ENCODE measurements at places on chromosomes 11 and 22.
A peak's percentile ranks its signal among the peaks of the same experiment; 100 is the strongest.

- DNase-seq: no peak
Measured at GRCh38 chr22:21073023-21073422, 27.3 kb downstream of the LRRC74B start.

GRCh38 chr11:78912778-78913177, 338.1 kb upstream of the NARS2 start:
- no peak for DNase-seq

- no peak for DNase-seq
Measured at GRCh38 chr11:69909561-69910518, 90.6 kb upstream of the FGF3 start.

DNA sequence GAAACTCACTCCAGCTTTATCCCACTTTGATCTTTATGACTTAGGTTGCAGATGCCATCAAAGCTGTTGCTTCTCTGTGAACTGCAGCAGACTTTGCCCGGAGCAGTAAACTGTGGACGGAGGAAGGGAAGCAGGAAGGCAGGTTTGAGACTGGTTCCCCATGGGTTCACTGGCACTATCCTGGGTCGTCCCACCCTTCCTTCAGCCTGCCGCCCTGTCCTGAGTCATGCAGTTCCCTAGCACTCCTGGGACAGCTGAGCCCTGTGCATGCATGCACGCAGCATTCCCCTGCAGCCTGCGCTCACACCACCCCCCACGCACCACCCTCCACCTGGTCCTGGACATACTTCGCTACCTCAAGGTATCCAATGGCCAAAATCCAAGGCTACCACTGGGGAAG, 23.5 kb upstream of the P2RY2 start:
- DNase-seq: no peak

DNA sequence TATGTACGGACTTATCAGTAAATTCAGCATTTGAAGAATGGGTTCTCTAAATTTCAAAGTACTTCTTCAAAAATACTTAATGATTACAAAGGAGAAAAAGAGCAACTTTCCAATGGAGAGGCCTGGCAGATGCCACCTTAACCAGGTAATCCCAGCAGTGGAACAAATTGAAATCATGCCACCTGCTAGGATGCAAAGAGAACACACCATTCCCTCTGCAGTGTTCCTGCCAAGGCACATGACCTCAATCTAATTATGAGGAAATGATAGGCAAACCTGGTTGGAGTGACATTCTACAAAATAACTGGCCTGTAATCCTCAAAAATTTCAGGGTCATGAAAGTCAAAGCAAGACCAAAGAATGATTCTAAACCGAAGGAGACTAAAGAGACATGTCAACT, 21.5 kb downstream of the TNRC6B start:
- DNase-seq: no peak

GRCh38 chr11:26201411-26201810, 130.5 kb upstream of the ANO3 start:
- no peak for DNase-seq

DNA sequence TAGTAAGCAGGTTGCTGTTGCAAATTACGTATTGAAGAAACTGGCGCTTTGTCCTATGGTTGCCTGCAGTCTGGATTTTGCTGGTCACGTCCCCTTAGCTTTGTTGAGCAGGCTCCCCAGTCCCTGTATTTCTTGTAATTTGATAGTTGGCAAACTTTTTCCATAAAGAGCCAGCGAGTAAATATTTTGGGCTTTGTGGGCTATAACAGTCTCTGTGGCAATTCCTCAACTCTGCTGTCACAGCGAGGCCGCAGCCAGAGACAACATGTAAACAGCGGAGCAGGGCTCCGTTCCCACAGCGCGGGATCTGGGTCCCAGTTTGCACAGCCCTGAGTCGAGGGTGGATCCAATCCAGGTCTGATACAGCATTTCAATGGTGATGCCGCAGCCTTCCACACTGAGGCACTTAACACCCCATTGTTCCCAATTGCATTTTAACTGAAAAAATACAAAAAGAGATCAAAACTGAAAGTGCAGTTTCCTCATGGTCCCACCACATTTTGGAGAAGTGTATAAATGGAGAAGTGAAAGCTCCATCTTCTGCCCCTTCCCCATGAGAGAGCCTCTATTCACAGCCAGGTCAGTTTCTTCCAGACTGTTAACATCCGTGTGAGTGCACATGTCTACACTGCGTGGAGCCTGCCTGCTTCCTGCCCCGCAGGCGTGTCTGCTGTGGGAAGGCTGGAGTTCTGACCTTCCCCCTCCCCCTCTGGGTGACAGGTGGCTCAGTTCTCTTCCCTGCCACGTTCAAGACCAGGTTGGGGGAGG, 89.1 kb downstream of the RPS6KA4 start:
- DNase-seq: no peak

DNA sequence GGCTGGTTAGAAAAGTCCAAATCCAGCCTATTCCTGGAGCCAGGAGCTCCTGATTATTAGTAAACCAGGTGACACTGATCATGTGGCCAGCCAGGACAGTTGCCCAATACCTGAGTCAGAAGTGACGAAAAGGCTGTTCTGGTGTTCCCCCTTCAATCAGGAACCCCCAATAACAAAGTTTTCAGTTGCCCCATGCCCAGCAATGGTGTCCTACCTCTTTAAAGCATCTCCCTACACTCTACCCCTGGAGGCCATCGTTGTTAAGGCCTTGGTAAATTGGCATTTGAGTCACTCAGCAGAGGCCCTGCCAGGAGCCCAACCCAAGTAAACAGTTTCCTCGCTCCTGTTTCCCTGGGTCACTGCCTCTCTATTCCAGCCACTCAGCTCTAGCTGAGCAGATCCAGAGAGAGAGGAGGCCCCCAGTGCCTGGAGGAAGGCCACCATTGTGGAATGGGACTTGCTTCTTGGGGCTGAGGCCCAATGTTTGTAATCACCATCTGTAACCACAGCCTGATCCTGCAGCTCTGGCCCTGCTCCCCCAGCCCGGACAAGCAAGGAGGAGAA, 25.0 kb downstream of the ARHGAP1 start:
- no peak for DNase-seq

GRCh38 chr11:130674686-130675308, 226.4 kb downstream of the ADAMTS15 start:
- no peak for DNase-seq

DNA sequence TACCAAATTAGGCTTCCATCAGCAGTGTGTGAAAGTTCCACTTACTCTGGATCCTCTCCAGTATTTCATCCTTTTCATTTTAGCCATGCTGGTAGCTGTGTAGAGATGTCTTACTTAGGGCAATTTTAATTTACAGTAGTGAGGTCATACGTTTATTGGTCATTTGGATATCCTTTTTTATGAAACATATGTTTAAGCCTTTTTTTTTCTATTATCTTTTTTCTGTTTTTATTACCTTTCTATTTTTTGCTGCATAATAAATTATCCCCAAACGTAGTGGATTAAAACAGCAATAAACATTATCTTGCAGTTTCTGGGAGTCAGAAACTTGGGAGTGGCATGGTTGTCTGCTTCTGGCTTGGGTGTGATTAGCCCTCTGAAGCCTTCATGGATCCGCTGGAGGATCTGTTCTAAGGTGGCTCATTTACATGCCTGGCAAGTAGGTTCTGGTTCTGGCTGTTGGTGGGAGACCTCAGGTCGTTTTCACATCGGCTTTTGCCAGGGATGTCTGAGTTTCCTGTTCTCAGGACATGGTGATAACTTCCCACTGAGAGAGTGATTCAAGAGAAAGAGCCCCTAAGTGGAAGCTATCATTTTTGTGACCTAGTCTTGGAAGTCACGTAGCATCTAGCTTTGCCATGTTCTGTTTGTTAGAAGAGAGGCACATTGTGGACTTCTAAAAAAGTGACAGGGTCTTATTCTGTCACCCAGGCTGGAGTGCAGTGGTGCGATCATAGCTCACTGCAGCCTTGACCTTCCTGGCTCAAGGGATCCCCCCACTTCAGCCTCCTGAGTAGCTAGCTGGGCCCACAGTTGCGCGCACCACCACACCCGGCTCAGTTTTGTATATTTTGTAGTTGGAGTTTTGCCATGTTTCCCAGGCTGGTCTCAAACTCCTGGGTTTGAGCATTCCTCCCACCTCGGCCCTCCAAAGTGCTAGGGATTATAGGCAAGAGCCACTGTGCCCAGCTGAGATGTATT, 38.6 kb downstream of the PPP6R3 start:
- DNase-seq: no peak

DNA sequence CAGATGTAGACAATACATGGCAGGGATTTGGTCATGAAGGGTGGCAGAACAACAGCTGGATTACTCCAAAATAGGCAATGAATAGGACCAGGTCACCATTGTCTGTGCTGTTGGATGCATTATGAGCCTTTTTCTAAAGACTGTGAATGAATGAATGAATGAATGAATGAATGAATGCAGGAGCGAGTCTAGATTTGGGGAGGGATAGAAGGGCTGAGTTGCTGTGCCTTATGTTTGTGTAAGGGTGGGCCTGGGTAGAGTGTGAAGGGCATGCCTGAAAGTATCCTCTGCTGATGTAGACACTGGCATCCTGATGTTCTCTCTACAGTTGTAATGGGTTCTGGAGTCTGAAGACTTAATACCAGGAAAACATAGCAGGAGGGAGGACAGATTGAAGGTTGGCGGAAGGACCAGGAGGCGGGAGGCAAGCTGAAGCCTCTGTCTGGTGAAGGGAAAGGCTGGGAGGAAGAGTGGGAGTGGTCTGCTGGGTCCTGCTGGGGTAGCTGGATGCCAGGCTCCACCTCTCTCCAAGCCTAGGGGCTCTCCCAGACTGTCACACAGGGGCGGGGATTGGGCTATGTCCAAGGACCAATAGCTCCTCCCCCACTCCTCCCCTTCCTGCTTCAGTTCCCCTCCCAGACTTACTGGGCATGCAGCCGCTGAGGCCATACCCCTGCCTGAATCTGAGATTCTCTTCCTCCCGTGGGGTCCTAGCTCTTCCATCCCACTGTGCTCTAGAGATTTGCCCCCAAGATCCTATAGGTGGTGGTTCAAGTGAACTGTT, 4.8 kb downstream of the TRIM3 start:
- DNase-seq: peak; percentile 92

GRCh38 chr11:79570104-79570503, 129.3 kb upstream of the TENM4 start:
- DNase-seq: no peak

GRCh38 chr11:103546236-103546635, 437.0 kb downstream of the DYNC2H1 start:
- no peak for DNase-seq

- DNase-seq: no peak
Measured at GRCh38 chr11:90775567-90776165, 552.8 kb upstream of the CHORDC1 start.
